ENCODE measurements at places on chromosomes 16 and 17. TPM values are rescaled to one million over a fixed set of nuclear protein-coding genes. Genes with fewer than 3 reads are reported as not detected.
A peak's percentile ranks its signal among the peaks of the same experiment; 100 is the strongest.

MYL11 gene
- not detected for total RNA-seq

DNA sequence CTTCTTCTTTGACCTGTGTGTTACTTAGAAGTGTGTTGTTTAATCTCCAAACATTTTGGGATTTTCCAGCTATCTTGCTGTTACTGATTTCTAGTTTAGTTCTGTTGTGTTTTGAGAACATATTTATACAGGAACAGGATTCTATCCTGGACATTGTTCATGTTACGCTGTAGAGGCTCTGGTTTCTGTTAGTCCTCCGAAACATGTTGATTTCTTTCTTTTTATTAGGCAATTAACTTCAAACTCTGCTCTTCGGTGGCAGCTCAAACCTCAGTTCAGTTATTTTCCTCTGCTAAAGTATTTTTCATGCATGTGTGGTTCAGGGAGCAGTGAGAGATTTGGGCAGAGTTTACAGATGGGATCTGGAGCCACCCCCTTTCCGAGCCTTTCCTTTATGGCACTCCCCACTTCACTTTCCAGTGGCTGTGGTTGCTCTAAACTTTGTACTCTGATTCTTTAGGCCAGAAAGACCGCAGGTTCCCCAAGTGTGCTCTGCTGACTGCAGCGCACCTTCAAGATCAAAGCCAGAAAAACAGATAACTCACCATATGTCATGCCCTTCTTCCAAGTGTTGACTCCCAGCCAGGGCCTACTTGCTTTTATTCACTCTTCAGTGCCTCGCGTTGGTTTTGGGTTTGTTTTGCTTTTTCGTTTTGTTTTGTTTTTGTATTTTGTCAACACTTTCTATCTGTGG, 77.6 kb upstream of the KSR1 start:
- no peak overlapping the region for H3K4me3 ChIP-seq
- H3K36me3 ChIP-seq = no peaks in the 10 kb centered on the region
- no peak overlapping the region for H3K27ac ChIP-seq

DNA sequence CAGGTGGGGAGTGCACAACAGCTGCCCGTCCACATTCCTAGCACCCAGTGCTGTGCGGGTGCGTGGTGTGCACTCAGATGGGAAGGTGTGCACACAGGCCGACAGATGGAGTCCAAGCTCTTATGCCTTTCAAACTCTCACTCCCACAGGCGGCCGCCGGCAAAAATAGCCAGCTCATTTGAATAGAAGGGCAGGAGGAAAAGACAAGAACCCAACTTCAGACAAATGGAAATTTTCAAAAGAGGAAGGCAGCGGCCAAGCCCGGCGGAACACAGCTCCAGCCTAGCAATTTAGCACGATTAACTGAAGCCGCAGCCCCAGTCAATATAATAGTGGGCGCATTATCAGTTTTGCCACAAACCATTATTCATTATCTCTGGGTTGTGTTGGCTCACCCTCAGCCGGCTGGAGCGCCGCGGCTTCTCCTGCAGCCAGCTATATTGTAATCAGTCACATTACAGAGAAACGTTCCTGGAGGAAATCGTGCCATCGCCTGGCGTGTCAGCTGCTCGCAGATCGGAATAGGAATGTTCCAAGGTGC, 103.9 kb upstream of the SEC14L1 start:
- H3K27me3 ChIP-seq = no peaks in the 10 kb centered on the region
- H3K27ac ChIP-seq = no peak overlapping the region
- no peaks in the 10 kb centered on the region for H3K4me1 ChIP-seq
- DNase-seq = no peak
- no peak overlapping the region for H3K4me3 ChIP-seq

DNA sequence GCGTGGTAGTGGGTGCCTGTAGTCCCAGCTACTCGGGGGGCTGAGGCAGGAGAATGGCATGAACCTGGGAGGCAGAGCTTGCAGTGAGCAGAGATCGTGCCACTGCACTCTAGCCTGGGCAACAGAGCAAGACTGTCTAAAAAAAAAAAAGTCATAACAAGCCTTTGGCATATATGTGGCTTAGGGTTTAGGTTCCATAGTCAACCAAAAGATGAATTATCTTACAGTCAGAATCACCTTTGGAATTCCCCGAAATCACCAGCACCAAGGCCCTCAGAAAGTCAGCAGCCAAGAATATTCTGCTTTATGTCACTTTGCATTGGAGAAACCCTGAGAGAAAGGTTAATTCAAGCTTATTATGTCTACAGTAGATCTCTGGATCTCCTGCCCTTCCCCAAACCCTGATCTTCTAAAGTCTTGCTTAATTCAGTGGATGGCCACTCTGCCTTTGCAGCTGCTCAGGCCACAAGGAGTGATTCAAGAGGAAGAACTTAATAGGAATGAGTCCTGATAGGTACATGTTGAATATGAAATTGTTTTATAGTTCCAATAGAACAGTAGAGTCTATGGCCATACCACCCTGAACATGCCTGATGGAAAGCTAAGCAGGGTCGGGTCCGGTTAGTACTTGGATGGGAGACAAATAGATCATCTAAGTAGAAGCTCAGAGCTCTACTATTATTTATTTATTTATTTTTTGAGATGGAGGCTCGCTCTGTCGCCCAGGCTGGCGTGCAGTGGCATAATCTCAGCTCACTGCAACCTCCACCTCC, 196.0 kb upstream of the CACNG5 start:
- H3K27me3 ChIP-seq = no peaks in the 10 kb centered on the region
- no peaks in the 10 kb centered on the region for H3K36me3 ChIP-seq
- no peaks in the 10 kb centered on the region for H3K4me1 ChIP-seq
- no peak for DNase-seq
- H3K4me3 ChIP-seq = no peak overlapping the region

DNA sequence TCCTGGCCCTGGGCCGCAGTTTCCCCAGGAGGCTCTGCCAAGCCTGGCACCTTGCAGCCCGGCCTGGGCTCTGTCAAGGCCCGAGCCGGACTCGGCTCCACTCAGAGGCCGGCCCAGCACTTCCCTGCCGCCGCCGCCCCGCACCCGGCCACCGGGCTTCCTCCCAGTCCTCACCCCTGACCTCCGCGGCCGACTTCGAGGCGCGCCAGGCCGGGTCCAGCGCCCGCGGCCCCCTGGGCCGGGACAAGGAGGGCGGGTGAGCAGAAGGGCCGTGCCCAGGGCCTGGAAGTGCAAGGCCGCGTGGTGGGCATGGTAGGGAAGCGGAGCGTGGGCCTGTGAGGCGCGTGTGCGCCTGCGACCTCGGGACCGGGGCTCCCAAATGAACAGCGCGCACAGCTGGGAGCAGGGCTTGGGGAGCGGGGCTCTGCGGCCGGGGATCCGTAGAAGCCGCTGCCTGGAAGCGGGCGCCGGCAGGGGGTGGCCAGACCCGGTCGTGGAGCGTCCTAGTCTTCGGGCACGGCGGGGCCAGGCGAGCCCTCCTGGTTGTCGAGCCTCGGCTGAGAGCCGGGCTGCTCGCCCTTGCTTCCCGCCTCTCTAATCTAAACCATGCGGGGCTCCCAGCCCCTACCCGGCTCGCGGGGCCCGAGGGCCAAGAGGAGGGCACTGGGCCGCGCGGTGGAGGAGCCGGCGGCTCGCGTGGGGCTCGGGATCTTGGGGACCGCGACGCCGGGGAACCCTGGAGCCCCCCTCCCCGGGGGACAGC, 503 bp upstream of the TBX4 start:
- no peak overlapping the region for H3K27ac ChIP-seq
- H3K27me3 ChIP-seq = peaks cover 38% of the 10 kb centered on the region
- no peaks in the 10 kb centered on the region for H3K4me1 ChIP-seq
- no peaks in the 10 kb centered on the region for H3K36me3 ChIP-seq

C17orf50 gene
- not detected for total RNA-seq

PARN gene
- total RNA-seq = 19.5 TPM

GRCh38 chr17:14134456-14134855, 65.2 kb downstream of the COX10 start:
- DNase-seq = no peak
- no peak overlapping the region for H3K4me3 ChIP-seq
- no peaks in the 10 kb centered on the region for H3K36me3 ChIP-seq

GRCh38 chr17:61227866-61228265, 171.8 kb upstream of the TBX2 start:
- no peak overlapping the region for H3K4me3 ChIP-seq
- DNase-seq = no peak
- no peaks in the 10 kb centered on the region for H3K4me1 ChIP-seq
- no peaks in the 10 kb centered on the region for H3K36me3 ChIP-seq

DNA sequence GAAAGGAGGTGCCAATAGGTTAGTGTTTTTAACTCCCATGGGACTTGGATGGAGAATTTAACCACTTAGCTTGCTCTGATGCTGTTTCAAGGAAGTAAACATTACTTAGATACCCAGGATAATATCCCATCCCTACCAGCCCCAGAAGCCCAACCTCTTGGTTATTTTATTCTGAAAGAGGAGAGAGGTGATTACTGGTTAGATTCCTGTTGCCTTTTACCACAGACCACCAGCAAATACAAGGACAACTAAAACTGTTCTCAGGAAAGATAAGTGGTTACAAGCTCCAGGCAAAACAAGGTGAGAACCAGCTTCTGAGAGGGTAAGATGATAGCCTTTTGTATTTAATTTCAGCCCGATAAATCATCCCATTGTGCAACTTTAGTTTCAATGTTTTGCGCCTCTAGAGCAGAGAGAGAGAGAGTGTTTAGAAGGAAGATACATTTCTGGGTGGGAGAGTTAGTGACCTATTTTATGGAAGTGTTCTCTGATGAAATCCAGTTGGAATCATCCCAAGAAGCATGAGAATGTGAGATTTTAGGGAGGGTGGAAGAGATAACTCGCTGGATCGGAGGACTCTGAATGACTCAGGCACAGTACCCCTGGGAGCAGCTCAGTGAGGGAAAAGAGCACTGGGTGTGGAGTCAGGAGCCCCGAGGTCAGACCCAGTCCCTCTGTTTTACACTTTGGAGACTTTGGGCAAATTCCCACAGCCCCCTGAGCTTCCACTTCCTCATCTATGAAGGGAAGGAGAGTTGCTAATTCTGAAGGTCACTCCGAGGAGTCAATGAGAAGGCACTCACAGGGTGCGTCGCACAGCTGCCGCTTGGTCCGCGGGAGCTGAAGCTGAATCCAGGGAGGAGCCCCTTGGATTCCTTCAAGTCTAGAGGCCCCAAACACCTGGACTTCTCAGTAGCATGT, 12.1 kb downstream of the GLP2R start:
- H3K4me1 ChIP-seq = peaks cover 42% of the 10 kb centered on the region
- peak; percentile 80 for DNase-seq
- H3K27me3 ChIP-seq = no peaks in the 10 kb centered on the region
- peak overlapping the region; percentile 63 for H3K27ac ChIP-seq
- no peak overlapping the region for H3K4me3 ChIP-seq

DNA sequence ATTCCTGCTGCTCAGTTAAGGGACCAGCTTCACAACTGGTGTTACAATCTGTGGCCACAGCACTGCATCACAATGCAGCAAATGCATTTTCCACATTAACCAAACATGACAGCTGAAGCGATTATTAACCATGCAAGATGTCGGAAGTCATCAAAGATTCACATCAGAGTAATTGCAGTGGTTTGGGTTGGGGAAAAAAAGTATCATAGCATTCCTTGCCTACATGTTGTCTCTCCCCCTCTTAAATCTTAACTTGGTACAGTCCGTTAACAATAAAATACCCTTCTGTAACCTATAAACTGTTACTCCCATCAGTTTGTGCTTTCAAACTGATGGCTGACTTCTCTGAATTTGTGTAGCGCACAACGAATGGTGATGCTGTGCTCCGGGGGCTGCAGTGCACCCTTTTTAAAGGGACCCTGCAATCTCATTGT, 51.6 kb downstream of the NUP93 start:
- H3K4me3 ChIP-seq = no peak overlapping the region
- no peaks in the 10 kb centered on the region for H3K27me3 ChIP-seq
- no peaks in the 10 kb centered on the region for H3K4me1 ChIP-seq

GRCh38 chr17:15405058-15405415, 62.4 kb downstream of the CDRT4 start:
- H3K4me3 ChIP-seq = no peak overlapping the region
- no peak overlapping the region for H3K27ac ChIP-seq
- H3K36me3 ChIP-seq = no peaks in the 10 kb centered on the region
- H3K27me3 ChIP-seq = no peaks in the 10 kb centered on the region

KRTAP9-8 gene
- not detected for total RNA-seq

DNA sequence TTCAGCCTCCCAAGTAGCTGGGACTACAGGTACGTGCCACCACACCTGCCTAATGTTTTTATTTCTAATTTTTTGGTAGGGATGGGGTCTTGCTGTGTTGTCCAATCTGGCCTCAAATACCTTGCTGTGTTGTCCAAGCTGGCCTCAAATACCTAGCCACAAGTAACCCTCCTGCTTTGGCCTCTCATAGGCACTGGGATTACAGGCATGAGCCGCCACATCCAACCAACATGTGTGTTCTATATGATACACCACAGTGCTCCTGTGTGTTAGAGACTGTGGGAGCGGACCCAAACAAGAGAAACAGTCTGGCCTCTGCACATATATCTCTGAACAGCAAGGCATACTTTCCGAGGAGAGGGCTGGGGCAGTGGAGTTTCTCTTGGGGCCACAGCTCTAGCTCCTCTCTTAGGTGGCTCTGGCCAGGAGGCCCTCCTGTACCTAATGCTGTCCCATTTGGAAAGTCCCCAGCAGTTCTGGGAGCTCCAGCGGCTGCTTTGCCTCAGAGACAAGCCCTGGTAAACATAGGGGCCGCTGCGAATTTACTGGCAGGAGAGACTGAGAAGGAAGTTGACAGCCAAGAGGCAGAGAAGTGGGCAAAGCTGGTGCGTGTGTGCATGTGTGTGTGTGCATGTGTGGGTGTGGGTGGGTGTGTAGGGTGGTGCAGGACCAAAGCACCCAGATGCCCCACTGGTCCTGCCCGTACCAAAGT, 95.0 kb downstream of the RAB11FIP4 start:
- no peaks in the 10 kb centered on the region for H3K36me3 ChIP-seq
- peak overlapping the region; percentile 66 for H3K27ac ChIP-seq
- DNase-seq = no peak

- no peak overlapping the region for H3K4me3 ChIP-seq
- H3K27me3 ChIP-seq = no peaks in the 10 kb centered on the region
- H3K36me3 ChIP-seq = no peaks in the 10 kb centered on the region
- H3K27ac ChIP-seq = no peak overlapping the region
- peaks cover 8% of the 10 kb centered on the region for H3K4me1 ChIP-seq
- DNase-seq = no peak
These were observed 25.8 kb upstream of the STH start for GRCh38 chr17:45973099-45973780.

- H3K4me1 ChIP-seq = no peaks in the 10 kb centered on the region
- H3K4me3 ChIP-seq = no peak overlapping the region
- DNase-seq = no peak
- no peaks in the 10 kb centered on the region for H3K27me3 ChIP-seq
- no peaks in the 10 kb centered on the region for H3K36me3 ChIP-seq
These were observed 69.7 kb upstream of the DNAJA2 start for GRCh38 chr16:47043200-47043599.

CACNG1 gene
- not detected for total RNA-seq

- no peaks in the 10 kb centered on the region for H3K36me3 ChIP-seq
- H3K27me3 ChIP-seq = no peaks in the 10 kb centered on the region
- H3K4me1 ChIP-seq = no peaks in the 10 kb centered on the region
- H3K4me3 ChIP-seq = no peak overlapping the region
These were observed 183.9 kb downstream of the HAPSTR1 start for GRCh38 chr16:9275377-9275776.

Data from right atrium auricular region (tissue), 2 donors.